ENCODE measurements at places on chromosomes 5 and 9.

- DNase-seq, result no peak
Measured at GRCh38 chr5:90338712-90339372, 70.7 kb downstream of the CETN3 start.

GRCh38 chr9:131253891-131254491, 22.3 kb downstream of the FAM78A start:
- DNase-seq, result peak; percentile 79

GRCh38 chr5:30890377-30890776, 303.1 kb upstream of the CDH6 start:
- DNase-seq, result no peak

DNA sequence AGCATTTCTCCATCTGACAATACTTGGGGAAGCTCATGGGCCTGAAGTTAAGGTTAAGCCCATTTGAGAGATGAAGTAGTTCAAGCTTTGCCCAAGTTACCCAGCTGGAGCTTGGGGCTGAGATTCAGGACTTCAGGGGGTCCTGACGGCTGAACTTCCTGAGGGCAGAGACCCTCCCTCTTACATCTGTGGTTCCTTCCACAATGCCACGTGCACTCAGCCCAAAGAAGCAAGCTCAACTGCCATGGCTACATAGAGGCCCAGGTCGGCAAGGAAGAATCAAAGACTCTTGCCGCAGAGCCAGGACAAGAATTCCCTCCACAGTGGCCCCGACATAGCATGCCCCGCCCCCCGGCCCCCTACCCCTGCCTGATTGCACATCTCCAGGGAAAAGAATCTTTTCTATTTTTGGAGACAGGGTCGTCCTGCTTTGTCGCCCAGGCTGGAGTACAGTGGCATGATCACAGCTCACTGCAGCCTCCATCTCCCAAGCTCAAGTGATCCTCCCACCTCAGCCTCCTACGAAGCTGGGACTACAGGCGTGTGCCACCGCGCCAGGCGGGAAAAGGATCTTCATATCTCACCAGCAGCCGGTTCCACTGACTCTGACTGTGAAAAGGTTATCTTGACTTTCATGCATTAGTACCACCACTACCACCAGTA, 9.2 kb downstream of the PHF19 start:
- no peak for DNase-seq

DNA sequence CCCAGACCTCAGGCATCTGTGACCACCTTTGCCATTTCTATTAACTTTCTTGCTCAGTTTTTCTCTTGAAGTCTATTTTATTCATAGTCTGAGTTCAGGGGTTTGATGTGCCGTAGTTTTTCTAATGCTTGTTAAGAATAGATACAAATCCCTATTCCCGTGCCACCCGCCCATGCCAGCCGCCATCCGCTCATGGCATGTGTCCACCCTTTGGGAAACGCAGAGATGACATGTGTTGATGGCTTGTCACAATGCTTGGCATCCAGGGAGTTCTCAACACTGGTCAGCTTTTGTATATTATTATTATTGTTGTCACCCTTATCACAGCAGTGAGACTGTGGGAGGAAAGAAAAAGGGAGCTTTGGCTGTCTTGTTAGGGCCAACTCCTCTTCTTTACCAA, 17.3 kb upstream of the ANGPTL2 start:
- no peak for DNase-seq

DNA sequence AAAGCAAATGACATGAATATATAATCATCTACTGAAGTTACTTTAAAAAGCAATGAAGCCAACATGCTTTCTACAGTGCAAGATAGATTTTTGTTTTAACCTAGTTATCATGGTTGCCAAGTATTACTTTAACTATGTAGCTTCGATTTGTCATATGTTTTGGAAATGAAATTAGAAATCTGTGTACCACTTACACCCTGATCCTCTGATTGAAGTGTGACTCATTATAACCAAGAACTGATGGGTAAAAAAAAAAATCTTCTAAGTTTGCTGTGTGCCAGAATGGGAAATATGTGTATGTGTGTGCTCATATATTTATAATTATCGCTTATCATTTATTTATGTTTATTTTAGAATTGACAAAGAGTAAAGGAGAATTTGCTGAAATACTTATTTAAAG, 9.1 kb upstream of the CDC42SE2 start:
- DNase-seq, result no peak

GRCh38 chr9:2311920-2312319, 296.8 kb downstream of the SMARCA2 start:
- no peak for DNase-seq

GRCh38 chr5:58266402-58266801, 193.5 kb downstream of the PLK2 start:
- DNase-seq, result no peak

DNA sequence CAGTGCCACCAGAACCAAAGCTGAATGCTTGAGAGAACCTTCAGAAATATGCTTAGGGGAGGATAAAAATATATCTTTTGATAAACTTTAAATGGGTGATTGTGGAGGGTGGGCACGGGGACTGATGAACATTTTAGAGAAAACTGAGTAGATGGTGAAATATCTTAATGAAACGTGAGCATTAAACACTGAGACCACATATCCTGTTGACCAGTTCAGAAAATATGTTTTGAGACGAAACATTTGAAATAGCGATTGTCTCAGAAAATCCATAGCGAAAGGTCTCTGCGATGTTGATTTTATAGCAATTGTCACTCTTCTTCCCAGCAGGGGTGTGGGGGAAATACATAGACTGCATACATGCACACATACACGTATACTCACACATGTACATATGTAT, 231.0 kb downstream of the ESM1 start:
- no peak for DNase-seq

All from pons (tissue), 1 donor.